A549 treated with dexamethasone at 1 μM for 4 hours (cell line): ENCODE measurements at places on chromosomes 4 and X. TPM values are rescaled to one million over a fixed set of nuclear protein-coding genes. Genes with fewer than 3 reads are reported as not detected.

Gene SYN1
- 0.15 to 0.73 TPM (median 0.42 TPM) in 5 replicates for total RNA-seq

Gene NR3C2
- 0.02 TPM in 1 of 5 replicates, not detected in the others for total RNA-seq

Gene NHSL2
- total RNA-seq = 0.25 to 0.53 TPM (median 0.32 TPM) in 5 replicates

Gene KCNE5
- 0.13 to 0.15 TPM (median 0.13 TPM) in 3 of 5 replicates, not detected in the others for total RNA-seq

Gene SYTL4
- total RNA-seq = 2.3 to 4.1 TPM (median 3.2 TPM) in 5 replicates

Gene SSX2B
- total RNA-seq = not detected in 5 replicates

Gene GPR173
- total RNA-seq = not detected in 5 replicates

Gene PAGE2B
- total RNA-seq = not detected in 5 replicates

Gene PPP1R2C
- total RNA-seq = not detected in 5 replicates

Gene MAGEA9B
- not detected in 5 replicates for total RNA-seq

Gene RAB33B
- total RNA-seq = 2.1 to 2.5 TPM (median 2.5 TPM) in 5 replicates

Gene DCAF4L1
- 0.07 to 0.15 TPM (median 0.13 TPM) in 5 replicates for total RNA-seq

Gene GJB1
- total RNA-seq = 0.05 to 0.08 TPM (median 0.06 TPM) in 3 of 5 replicates, not detected in the others

Gene CCDC149
- total RNA-seq = 1.5 to 2.6 TPM (median 1.6 TPM) in 5 replicates

Gene AIMP1
- 36.0 to 48.1 TPM (median 46.9 TPM) in 5 replicates for total RNA-seq

Gene ZFYVE28
- total RNA-seq = 1.2 to 2.7 TPM (median 2.3 TPM) in 5 replicates

Gene LETM1
- 20.1 to 33.2 TPM (median 32.2 TPM) in 5 replicates for total RNA-seq

Gene S100P
- 89.2 to 107 TPM (median 90.8 TPM) in 5 replicates for total RNA-seq

Gene CT45A5
- total RNA-seq = 0.09 to 0.22 TPM in 2 of 5 replicates, not detected in the others

Gene KIAA1210
- 0.01 to 0.02 TPM (median 0.01 TPM) in 3 of 5 replicates, not detected in the others for total RNA-seq

Gene PROM1
- total RNA-seq = 0.30 to 0.75 TPM (median 0.53 TPM) in 5 replicates

Gene TMEM271
- total RNA-seq = not detected in 5 replicates

Gene CENPI
- 10.2 to 15.8 TPM (median 14.4 TPM) in 5 replicates for total RNA-seq

Gene ADGRG4
- not detected in 5 replicates for total RNA-seq

Gene SPANXA2
- total RNA-seq = 0.14 to 0.25 TPM (median 0.17 TPM) in 3 of 5 replicates, not detected in the others

Gene HHIP
- 0.49 to 1.4 TPM (median 0.66 TPM) in 5 replicates for total RNA-seq

Gene KLF8
- total RNA-seq = 0.02 to 0.04 TPM (median 0.03 TPM) in 3 of 5 replicates, not detected in the others

Gene PABPC5
- total RNA-seq = not detected in 5 replicates

Gene TMEM150C
- total RNA-seq = 0.59 to 1.2 TPM (median 0.94 TPM) in 5 replicates

Gene PARM1
- 0.50 to 0.76 TPM (median 0.56 TPM) in 5 replicates for total RNA-seq

Gene MAGEA2
- total RNA-seq = 0.15 TPM in 1 of 5 replicates, not detected in the others

Gene DIPK2B
- total RNA-seq = not detected in 5 replicates

Gene TMEM35A
- total RNA-seq = 0.06 TPM in 1 of 5 replicates, not detected in the others

Gene HPF1
- total RNA-seq = 14.2 to 16.0 TPM (median 15.2 TPM) in 5 replicates

Gene LPAR4
- total RNA-seq = not detected in 5 replicates

Gene GABRG1
- total RNA-seq = not detected in 5 replicates

Gene CSAG1
- total RNA-seq = 0.16 to 0.53 TPM (median 0.28 TPM) in 5 replicates

Gene ZAR1
- total RNA-seq = 0.06 TPM in 1 of 5 replicates, not detected in the others

Gene ZXDA
- 1.2 to 2.2 TPM (median 1.7 TPM) in 5 replicates for total RNA-seq

Gene RNF150
- total RNA-seq = 0.20 to 0.55 TPM (median 0.41 TPM) in 5 replicates

Gene CXCL10
- 0.08 to 0.12 TPM (median 0.11 TPM) in 3 of 5 replicates, not detected in the others for total RNA-seq

Gene FABP2
- total RNA-seq = not detected in 5 replicates
